Cortex of kidney (tissue), 1 donor: ENCODE measurements at places on chromosomes 5 and 9.

DNA sequence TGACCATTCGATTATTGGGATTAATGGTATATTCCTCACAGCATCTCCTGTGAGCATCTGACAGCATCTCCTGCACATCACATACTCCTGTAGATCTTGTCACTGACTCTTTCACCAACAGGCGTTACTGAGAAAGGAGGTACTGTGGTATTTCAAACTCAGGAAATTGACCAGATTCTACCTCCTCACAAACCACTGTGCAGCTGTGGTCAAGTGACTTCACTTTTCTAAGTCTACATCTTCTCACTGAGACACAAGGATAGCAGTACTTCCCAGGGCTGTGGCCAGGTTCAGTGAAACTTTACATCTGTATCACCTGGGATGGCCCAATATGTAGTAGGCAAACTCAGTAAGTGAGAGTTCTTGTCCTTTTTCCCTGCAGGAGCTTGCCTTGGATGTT lies 332.3 kb upstream of the ADAMTSL1 start:
- DNase-seq, result no peak

GRCh38 chr5:58224661-58225060 lies 235.2 kb downstream of the PLK2 start:
- DNase-seq, result no peak

- no peak for DNase-seq
Measured at GRCh38 chr5:89279391-89280036, 396.5 kb upstream of the MEF2C start.

GRCh38 chr5:73781107-73781768 lies 155.2 kb downstream of the ARHGEF28 start:
- no peak for DNase-seq

DNA sequence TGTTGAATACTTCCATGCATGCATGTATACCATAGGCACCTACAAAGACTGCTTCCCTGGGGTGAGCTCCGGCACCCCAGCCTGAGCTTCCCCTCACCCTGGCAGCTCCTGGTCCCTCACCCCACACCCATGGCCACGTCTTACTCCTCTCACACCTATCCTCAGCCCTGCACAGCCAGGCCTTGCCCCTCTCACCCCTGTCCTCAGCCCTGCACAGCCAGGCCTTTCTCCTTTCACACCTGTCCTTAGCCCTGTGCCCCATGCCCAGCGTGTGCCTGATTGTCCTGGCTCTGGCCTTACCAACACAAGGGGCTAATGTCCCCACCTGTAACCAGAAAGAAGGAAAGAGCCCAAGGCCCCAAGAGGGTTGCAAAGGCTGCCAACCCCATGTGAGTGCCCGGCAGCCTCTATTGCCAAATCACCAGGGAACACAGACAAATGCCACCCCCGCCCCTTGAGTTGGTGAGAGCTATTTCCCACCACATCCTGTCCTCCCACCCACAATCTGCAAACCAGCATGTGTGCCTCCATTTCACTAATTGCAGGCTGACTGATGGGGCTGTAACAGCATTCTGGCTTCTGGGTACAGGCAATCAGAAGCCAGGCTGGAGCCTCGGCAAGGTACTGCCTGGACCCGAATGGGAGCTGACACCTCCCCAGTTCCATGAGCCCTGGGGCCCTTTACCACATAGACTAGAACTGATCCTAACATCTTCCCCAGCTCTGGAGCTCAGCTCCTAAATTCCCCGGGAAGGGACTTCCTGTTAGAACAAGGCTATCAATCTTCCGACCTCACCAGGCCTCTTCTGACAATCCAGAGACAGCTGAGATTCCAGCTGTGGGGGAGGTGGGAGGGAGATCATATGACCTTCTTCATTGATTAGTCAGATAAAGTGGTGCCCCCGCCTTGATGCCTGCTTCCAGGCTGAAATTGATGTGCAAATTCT lies 78.2 kb downstream of the FAM114A2 start:
- DNase-seq, result no peak

DNA sequence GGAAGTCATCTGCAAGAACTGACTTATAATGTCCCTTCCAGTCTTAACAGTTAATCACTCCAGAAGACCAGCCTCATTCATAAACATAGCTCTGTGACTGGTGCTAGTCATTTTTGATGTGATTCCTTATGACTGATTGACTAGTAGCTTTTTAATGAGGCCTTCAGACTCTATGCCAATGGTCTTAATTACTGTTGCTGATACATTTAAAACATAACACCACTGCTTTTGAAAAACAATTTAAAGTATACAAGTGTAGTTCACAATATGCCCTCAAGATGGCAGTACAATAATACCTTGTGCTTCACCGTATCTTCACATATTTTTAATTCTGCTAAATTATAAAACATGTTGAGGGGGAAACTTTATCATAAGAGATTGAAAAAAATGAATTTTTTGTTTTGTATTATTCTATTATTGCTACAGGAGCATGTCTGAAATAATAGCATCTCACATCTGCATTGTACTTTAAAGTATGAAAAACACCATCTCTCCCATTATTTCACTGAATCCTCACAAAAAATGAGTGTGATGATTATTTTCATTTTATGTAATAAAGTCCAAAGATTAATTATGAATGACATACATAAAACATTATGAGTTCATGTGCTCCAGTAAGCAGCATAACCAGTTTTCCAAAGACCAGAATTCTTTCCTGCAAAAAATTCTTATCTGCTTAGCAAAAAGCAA lies 55.2 kb upstream of the SHISAL2B start:
- no peak for DNase-seq

GRCh38 chr9:128683340-128684064 lies 5.5 kb upstream of the SET start:
- DNase-seq, result no peak

DNA sequence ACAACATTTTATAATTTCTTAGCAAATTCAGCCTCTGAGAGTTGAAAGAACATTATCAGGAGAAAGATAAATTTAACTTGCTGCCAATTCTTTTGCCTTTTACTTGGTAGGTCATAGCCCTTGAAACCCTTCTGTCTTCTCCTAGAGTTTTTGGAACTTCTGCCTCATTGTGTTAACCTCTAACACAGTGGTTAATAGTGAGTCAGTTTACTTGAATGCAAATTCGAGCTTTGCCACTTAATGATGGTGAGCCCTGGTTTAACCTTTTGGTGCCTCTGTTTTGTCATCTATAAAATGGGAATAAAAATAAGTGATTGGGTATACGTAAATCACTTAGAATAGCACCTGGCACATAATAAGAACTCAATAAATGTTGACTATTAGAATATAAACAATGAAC lies 1.8 kb upstream of the INIP start:
- no peak for DNase-seq

DNA sequence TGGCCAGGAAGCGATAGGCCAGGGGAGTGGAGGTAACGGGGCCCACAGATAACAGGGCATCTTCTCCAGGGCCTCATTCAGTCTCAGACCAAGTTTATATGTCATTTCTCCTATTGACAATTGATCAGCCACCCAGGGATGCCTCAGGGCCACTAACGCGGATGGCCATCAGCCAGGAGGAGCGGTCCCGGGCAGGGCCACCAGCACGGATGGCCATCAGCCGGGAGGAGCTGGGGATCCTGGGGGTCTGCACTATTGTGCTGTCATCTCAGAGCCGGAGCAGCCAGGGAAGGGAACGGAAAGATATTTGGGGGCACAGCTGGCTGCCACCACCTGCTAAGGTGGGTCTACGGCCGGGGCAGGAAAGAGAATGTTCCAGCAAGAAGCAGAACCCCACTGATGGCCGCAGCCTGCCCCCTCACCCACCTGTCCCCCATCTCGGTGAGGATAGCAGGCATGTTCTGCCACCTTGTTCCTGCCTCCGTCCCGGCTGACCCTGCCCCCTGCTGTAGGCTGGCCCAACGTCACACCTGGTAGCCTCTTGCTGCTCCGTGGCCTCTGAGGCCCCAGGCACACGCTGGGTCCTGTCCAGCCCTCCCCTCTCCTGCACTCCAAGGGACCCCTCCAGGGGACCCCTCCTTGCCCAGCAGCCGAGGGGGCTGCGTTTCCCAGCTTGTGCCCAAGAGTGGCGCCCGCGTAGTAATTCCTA lies 21.5 kb upstream of the UBAC1 start:
- DNase-seq, result no peak

DNA sequence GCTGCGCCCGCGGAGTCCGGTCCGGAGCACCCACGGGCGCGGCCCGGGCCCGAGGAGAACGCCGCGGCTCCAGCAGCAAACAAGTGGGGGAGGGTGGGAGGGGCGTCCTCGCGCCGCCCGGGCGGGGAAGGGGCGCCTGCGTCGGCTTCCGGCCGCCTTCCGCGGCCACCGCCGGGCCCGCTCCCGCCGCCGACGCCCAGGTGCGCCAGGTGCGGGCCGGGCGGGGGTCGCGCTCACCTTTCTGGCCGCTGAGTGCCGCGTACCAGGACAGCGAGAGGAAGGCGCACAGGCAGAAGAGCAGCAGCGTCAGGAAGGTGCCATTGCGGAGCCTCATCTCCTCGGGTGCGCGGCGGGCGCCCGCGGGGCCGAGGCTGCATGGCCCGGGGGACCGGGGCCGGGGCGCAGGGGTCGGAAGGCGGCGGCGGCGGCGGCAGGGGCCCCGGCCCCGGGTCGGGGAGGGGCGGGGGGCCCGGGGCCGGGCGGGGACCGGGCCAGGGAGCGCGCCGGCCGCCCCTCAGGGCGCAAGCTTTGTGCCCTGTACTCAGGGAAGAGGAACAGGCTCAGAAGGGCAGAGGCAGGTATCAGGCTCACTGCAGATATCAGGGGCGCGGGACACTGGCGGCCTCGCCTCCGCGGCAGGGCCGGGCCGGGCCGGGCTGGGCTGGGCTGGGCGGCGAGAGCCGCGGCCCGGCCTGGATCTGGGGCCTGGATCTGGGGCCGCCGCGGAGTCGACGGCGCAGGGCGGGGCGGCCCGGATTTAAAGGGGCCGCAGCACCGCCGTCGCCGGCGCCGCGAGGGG lies at the start of gene MGAT4B:
TSS of gene MGAT4B (minus strand) at position 617 of the 799 bp plus-strand sequence. CDS start at position 334, 283 bp downstream.
- no peak for DNase-seq

DNA sequence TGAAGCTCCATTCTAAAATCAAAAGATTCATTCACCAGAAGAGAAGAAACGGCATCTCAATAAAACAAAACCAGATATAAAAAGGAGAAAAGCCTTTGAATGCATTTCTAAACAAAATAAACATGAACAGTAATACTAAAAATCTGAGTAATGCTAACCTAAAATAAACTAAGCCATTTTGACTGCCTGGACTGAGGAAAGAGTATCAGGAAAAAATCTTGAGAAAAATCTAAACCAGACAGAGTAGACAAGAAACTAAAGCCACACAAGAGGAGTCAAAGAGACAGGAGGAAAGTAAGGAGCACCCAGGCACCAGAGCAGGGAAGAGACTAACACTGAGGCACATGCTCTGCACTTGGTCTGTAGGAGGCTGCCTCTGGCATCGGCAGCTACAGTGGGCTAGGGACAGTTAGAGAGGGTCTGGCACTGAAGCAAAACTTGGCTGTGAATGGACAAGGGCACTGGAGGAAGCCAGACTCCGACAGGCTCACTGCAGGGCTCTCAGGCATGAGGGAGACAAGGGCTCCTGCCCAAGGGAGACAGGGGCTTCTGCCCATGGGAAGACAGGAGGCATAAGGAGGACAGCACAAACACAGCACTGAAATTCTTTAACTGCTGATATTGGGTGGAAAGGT lies 50.2 kb downstream of the DROSHA start:
- DNase-seq, result no peak

DNA sequence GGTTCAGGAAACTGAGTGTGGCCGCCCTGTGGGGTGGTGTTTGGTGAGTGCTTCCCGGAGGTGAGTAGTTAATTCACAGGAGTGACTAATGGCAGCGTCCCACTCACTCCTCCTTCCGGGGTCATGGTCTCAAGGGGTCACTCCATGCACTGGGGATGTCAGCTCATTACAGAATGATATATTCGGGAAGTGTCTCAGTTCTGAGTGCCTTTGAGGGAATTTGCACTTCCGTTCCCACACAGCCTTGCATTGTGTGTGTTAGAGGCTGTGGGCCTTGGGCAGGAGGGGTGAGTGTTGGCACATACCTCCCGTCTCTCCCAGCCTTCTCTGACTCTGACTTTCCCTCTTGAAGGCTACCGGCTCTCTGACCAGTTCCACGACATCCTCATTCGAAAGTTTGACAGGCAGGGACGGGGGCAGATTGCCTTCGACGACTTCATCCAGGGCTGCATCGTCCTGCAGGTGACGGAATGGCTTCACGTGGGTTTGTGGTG lies 10.5 kb upstream of the AHRR start:
- DNase-seq, result no peak

GRCh38 chr9:122065923-122066629 lies 27.0 kb downstream of the TTLL11 start:
- no peak for DNase-seq

DNA sequence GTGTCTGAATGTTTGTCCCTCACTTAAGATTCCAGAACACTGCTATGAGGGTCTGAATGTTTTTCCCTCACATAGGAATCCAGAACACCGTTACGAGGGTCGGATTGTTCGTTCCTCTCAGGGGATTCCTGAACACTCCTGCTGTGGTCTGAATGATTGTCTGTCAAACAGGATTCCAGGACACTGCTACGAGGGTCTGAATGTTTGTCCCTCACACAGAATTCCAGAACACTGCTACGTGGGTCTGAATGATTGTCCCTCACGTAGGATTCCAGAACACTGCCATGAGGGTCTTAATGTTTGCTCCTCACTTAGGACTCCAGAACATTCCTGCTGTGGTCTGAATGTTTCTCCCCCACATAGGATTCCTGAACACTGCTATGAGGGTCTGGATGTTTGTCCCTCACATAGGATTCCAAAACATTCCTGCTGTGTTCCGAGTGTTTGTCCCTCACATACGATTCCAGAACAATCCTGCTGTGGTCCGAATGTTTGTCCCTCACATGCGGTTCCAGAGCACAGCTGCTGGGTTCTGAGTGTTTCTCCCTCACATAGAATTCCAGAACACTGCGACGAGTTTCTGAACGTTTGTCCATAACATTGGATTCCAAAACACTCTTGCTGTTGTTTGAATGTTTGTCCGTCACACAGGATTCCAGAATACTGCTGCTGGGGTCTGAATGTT lies 199.5 kb downstream of the FOXD4L6 start:
- DNase-seq, result no peak

DNA sequence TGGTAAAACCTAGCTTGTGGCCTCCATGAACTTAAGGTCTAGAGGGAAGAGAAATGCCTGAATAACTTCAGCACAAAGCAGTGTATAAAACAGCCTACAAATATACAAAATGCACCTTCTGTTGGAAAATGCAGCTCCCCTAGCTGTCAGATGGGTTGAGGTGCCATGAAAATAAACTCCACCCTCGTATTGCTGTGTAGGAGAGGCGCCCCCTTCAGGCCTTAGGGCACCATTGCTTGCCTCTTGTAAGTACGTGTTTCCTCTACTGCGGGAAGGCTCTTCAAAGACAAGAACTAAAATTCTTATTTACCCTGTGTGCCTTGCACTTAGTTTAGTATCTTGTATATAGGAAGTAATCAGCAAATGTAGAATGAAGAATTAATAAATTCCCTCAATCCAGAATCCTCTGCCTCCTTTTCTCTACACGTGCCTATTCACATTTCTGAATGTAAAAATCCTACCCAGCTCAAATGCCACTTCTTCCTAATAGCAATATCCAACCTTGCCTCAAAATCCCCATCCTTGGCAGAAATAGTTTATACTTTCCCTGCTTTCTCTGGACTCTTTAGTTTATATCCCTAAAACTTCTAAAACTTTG lies 393.7 kb upstream of the PDE4D start:
- DNase-seq, result no peak

GRCh38 chr5:135490245-135491037 lies 38.3 kb upstream of the TIFAB start:
- DNase-seq, result no peak

- DNase-seq, result no peak
Measured at GRCh38 chr9:105449081-105449480, 1.2 kb downstream of the FSD1L start.

GRCh38 chr5:176719113-176719739 lies 71.9 kb downstream of the TSPAN17 start:
- DNase-seq, result no peak

GRCh38 chr5:72597456-72597948 lies 90.3 kb upstream of the ZNF366 start:
- DNase-seq, result no peak
